ENCODE measurements at places on chromosomes 1 and 21. TPM values are rescaled to one million over a fixed set of nuclear protein-coding genes. Genes with fewer than 3 reads are reported as not detected.

DNA sequence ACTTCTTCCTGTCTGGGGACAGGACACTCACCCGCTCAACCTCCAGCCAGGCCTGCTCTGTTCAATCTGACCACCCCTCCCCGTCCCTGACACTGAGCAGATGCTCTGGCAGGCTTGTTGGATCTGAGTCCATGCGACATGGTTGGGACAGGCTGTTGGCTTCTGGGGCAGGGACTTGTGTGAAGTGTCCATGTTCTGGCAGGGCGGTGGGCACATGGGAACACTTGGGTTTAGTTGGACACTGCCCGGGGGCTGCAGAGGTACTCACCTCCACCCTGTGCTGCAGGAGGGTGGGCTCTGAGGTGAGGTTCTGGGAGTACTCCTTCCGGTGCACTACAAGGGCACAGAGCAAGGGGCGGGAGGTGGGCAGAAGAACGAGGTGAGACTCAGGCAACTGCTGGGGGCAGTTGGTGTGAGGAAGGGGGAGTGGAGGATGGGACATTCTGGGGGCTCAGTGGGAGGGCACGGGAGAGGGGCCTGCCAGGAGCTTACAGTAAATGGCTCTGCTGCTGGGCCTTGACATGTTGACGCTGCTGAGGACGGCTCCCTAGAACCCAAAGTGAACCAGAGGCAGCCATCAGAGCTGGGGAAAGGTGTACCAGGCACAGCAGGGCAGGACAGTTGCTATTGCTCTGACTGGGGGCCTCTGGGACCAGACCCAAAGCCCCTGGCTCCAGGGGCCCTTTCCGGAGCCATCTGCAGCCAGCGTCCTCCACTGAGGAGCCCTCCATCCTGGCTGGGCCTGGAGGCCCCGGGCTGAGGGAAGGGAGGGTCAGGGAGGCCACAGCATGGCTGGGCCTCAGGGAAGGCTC is 2.3 kb downstream of the EPS8L3 start:
- no peak for DNase-seq

GRCh38 chr1:2091611-2092604 is 41.7 kb downstream of the PRKCZ start:
- DNase-seq, result no peak

- DNase-seq, result no peak
These were observed 43.1 kb downstream of the CASZ1 start for GRCh38 chr1:10753299-10753698.

Gene TTC39A
- total RNA-seq, result 4.9 TPM

Gene CDC42BPA
- 55.2 TPM for total RNA-seq

Gene CLDN17
- 1.1 TPM for total RNA-seq
